Activated CD8-positive, alpha-beta memory T cell treated with anti-CD3 and anti-CD28 coated beads for 1 hour (primary cell): ENCODE measurements at places on chromosomes 3 and 15.

- DNase-seq: no peak
These were observed 49.2 kb downstream of the NEK10 start for GRCh38 chr3:27319847-27320526.

- DNase-seq: no peak
These were observed 97.5 kb downstream of the CFAP20DC start for GRCh38 chr3:58952128-58952917.

DNA sequence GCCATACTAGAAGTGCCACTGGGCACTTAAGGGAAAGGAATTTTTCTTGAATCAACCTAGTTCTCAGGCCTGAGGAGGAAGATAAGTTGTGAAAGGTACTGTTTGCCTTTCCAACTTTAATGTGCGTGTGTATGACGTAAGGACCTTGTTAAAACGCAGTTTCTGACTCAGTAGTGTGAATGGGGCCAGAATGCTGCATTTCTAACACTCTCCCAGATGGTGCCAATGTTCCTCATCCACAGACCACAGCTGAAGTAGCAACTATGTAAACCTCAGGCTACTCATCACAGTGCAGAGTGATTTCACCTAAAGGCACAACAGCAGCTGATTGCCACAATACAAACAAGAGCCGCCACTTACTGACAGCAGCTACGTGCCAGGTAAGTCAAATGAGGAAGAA, 103.6 kb downstream of the OTOL1 start:
- DNase-seq: no peak

DNA sequence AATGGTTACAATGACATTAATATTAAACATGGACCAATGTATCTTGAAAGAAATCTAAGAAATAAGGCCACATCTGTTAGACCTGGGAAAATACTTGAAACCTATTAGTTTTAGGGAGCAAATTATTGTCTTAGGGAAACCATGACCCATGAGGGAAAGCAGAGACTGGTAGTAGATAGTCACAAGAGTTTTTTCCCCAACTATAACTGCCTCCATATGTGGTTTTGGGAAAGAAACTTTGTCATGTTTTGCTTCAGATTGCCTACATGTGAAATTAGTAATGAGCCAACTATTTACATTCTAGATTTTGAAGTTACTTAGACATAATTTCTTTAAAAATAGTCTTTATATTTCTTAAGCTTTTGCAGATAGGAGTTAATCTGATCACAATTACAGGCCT, 474.9 kb downstream of the ROBO2 start:
- DNase-seq: no peak

DNA sequence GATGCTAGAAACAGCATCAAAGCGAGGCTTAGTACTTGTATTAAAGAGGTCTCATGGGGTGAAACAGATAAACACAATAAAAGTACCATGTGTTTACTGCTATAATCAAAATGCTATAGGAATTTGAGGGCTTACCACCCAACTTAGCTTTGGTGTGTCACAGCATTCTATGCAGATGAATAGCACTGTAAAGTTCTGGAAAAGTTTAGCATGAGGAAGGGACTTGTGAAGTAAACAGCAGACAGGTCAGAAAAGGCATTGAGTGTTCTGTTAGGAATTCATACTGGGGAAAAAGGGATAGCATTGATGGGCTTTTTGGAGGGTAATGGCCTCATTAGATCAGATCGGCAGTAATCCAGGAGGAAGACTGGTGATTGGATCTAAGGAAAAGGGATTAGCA, 505.3 kb downstream of the NLGN1 start:
- DNase-seq: no peak

- DNase-seq: no peak
These were observed 7.8 kb downstream of the DCBLD2 start for GRCh38 chr3:98893740-98894139.

- DNase-seq: no peak
These were observed 121.5 kb downstream of the PTPRG start for GRCh38 chr3:61682671-61683548.

GRCh38 chr3:10552631-10552943, 47.2 kb upstream of the ATP2B2 start:
- no peak for DNase-seq

DNA sequence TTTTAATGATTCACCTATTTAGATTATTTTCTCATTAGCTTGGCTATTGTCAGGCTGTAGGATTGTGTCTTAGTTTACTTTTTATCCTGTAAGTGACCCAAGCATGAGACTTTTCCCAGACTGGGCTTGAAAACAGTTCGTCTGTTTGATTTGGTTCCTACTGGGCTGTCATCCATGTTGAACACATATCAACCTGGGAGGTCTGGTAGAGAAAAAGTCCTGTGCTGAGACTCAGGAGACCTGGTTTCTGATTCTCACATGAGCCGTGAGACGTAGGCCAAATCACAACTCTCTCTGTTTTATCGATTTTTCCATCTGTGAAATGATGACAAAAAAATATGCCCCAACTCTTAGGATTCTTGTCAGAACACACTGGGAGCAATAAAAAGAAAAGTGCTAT, 98.8 kb upstream of the GALNT15 start:
- no peak for DNase-seq

- DNase-seq: no peak
These were observed 14.0 kb downstream of the VILL start for GRCh38 chr3:38004415-38005075.

GRCh38 chr3:122406198-122406597, 9.7 kb downstream of the WDR5B start:
- DNase-seq: no peak

- no peak for DNase-seq
These were observed 201.3 kb upstream of the LRIG1 start for GRCh38 chr3:66702126-66702525.

GRCh38 chr3:45950686-45951600, 7.7 kb downstream of the CXCR6 start:
- DNase-seq: no peak

- DNase-seq: no peak
These were observed 672.5 kb downstream of the NSUN3 start for GRCh38 chr3:94735354-94735753.

DNA sequence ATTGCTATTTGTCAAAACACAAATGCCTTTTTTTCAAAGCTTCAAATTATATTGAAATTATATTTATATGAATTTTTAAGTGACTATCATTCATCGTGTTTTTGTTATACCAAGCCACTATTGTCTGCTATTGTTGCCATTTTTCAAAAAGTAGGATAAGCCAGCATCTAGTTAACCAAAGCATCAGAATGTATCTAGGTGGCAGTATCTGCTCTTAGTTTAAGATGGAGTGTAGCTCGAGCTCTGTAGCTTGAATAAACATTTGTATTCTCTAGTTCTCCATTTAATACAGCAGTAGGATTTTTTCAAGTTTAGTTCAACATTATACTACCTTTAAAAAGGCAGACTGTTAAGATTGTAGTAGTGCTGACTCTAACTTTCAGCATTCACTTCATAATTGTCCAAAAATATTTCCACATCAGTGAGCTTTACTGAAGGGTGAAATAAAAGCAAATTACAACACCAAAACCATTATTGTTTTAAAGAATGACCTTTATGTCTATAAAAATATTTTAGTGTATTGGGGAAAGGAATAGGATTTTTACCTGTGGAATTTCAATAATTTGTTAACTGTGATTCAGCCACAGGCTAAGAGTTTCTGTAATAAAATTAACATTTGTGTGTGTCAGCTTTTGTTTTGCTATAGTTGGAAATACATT, 19.6 kb upstream of the C15orf61 start:
- no peak for DNase-seq

DNA sequence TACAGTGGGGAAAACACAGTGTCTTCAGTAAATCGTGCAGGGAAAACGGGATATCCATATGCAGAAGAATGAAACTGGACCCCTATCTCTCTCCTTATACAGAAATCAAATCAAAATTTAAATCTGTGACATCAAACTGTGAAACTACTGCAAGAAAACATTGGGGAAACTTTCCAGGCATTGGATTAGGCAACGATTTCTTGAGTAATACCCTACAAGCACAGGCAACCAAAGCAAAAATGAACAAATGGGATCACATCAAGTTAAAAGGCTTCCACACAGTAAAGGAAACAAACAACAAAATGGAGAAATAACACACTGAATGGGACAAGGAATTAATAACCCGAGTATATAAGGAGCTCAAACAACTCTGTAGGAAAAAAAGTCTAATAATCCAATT, 165.3 kb downstream of the PLCL2 start:
- DNase-seq: no peak

DNA sequence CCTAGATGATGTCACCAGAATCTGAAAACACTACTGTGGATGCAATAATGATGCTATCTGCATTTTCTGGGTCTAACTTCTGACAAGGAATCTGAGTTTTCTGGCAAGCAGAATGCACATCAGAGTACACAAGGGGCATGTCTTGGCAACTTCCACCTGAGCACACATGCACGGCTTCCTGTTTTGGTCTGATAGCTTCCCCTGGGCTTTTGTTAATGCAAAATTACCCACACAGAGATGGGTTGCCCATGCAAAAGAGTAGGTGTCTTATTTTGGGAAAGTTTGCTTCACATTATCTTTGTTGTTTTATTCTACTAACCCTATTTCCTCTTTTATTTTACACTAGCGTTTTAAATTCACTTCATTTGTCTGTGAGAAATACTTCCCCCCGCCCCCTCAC, 74.2 kb upstream of the SATB1 start:
- no peak for DNase-seq

DNA sequence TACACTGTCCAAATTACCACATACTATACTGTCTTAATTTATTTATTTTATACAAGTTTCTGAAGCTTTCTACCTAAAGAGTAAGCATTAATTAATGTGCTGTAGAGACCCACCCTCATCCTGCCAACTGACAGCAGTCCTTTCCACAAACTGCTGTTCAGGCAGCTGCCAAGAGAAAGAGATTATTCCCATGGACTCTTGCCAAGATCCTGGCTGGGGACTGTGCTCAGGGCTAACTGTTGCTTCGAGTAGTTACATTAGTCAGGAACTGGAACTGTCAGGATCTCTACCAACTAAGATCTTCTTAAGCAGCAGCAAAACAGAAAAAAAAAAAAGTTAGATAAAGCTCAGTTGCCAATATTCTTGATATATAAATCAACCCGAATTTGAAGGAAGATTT, 398.8 kb downstream of the MECOM start:
- no peak for DNase-seq

DNA sequence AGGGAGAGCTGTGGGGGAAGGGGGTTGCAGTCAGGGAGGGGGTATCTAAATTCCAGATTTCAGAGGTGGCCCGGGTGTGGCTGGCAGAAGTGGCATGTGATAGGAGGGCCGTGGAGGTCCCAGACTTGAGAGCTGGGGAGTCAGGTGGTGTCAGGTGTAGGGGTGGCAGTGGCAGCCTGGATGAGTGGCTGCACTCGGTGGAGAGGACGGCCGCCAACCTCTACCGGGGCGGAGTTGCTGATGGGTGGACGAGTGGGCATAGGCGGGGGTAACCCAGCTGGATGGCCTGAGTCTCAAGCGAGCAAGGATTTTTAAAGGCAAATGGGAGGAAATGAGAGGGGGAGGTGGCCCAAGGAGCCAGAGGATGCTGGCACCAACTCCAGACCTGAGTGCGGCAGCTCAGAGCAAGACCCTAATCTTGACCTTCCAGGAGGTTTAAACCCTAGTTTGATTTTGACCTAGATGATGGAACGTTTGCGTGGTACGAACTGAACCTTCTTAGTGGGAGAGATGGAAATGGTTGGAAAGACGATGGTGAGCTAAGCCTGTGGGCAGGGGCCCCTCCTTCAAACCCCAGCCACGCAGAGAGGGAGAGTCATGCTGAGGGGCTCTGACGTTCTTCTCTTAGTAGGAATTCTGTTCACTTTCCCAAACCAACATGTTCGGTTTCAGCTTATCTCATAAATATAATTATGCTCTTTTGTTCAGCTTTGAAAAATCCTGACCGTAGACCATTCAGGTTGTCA, 8.0 kb downstream of the TRAK1 start:
- DNase-seq: no peak

DNA sequence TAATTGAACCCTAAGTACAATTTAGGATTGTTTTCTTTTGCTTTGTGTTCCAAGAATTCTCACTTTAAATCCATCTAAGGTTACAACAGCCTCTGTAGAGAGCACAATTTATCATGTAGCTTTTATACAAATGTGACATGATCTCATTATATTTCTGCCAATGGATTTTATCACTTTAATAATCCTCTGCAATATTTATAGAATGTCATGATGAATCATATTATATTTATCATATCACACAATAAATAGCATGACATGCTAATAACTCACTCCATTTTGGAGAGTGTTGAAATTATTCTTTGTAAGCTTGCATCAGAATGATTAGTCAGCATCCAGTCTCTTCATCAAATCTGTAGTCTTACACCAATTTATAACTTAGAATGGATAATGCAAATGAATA, 280.6 kb upstream of the ZNF717 start:
- DNase-seq: no peak

- DNase-seq: no peak
These were observed 1.2 kb downstream of the GP5 start for GRCh38 chr3:194397757-194398312.

DNA sequence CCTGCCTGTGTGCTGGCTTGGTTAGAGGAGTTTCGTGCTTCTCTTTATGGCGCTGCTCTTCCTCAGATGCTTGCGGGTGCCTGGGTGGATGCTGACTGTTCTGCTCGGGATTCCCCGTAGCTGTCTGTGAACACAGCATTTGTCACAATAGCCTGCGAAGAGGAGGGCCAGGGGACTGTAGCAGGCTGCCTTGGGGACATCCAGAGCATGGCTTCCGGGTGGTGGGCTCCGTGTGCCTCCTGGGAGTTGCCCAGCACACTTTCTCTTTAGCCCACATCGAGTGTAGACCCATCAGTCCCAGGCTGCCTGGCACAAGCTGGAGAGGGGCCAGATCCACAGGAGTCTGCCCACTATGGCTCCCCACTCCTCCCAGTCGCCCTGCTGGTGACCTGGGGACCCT, 22.4 kb downstream of the LRRK1 start:
- DNase-seq: no peak

DNA sequence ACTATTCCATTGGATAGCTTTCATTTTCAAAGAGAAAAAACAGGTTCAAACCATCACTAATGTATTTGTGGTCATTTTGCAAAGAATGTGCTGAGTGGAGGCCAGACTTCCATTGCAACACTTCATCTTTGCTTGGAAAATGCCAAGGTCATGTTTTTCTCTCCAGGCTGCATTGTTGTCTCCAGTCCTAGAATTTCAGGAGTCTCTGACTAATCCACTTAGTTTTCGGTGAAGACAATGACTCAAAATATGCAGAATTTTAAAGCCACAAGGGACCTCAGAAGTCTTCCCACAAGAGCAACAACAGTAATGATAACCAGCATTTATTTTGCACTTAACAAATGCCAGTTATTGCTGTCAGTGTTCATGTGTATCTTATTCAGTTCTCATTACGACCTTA, 277.0 kb downstream of the RYR3 start:
- no peak for DNase-seq
